Kidney glomerular epithelial cell (primary cell): ENCODE measurements at places on chromosomes 1 and 21.

DNA sequence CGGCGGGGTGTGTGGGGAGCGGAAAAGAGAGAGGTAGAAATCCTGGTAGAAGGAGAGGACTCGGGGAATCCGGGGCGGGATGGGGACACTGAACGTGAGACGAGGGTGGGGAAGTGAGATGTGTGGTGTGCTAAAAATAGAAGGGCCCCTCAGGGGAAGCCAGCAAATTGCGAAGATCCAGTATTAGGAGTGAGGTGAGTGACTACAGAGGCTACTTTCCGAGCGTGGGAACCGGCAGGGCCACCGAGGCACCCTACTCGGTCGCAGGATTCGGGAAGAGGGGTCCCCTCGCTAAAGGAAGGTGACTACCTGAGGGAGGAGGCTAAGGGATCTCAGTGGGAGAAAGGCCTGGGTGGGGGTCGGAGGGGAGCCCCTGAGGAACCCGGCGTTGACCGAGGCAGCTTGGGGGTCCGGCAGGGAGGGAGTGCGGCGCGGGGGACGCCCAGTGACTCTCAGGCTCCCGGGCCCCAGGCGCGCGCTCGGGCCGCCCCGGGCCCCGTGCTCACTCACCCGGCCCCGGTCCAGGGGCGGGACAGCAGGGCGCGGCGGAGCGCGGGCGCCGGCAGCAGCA lies 318 bp downstream of the ALDH4A1 start:
- DNase-seq, result no peak

DNA sequence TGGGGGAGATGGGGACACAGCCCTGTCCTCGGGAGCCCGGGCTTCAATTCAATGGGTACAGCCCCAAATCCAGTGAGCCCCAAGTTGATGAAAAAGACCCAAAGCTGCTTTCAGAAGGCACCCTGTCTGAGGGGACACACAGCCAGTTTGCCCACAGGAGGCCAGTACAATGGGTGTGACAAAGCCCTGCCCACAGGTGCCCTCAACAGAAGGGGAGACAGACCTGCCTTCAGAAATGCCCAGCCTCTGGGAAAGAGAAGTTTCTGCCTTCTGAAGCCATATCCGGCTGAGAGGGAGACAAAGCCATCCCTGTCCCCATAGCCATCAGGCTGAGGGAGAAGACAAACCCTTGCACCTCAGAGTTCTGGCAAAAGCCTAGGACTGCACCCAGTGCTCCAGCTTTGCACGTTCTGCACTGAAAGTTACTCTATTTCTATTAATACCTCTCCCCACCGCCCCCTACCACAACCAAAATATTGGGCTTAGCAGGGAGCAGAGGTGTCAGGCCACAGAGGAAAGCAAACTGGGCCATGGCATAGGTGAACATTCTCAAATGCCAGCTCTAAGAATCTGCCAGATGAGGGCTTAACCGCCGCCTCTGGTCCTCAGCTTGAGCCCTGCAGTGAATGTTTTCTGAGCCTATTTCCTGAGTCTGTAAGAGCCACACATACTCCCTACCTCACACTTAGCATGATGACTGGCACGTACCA lies 18.0 kb upstream of the PTAFR start:
- DNase-seq, result no peak

- no peak for DNase-seq
These were observed 117.8 kb downstream of the GLIS1 start for GRCh38 chr1:53621144-53621543.

DNA sequence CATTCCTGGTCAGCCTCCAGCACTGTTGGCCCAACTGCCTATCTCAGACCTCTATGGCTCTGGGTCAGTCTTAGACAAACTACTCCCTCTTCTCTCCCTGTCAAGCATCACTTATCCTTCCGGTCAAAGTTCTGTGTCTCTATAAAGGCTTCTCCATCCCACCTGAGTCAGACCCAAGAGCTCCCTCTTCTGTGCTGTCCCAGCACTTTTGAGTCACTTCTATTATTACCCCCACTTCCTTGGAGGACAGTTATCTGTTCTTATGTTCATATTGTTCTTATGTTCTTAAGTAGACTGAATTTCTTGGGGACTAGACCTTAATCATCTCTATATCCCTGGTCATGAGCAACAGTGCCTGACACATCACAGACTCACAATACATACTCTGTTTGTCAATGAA lies 29.2 kb upstream of the IL10 start:
- DNase-seq, result no peak

GRCh38 chr1:202235003-202235660 lies 41.5 kb downstream of the LGR6 start:
- DNase-seq, result no peak

GRCh38 chr1:212062832-212063438 lies 27.4 kb downstream of the DTL start:
- DNase-seq, result peak; percentile 32

DNA sequence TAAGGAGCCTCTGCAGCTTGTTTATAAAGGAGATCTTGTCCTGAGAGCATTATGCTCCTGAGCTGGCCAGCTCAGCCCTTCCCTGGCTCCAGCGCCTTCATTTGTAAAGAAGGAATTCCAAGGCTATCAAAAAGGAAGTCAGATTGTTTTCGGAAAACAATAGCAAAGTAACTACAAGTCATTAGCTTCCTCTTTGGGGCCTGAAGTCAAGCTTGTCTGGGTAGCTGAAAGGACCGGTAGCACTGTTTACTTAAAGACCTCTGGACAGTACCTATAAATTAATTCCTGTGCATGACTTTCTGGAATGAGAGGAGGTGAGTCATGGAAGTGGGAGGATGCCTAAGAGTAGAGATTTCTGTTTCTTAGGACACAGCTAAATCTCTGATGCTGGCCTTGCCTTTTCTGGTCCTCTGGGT lies 20.7 kb upstream of the GJA5 start:
- peak; percentile 51 for DNase-seq

GRCh38 chr1:78472851-78473496 lies 17.8 kb upstream of the PTGFR start:
- DNase-seq, result no peak

- DNase-seq, result no peak
These were observed 39.6 kb downstream of the ATG4C start for GRCh38 chr1:62823556-62823955.

- DNase-seq, result no peak
These were observed 272.6 kb upstream of the PLXNA2 start for GRCh38 chr1:208516780-208517179.

GRCh38 chr1:30824736-30825429 lies 67.3 kb upstream of the LAPTM5 start:
- no peak for DNase-seq

DNA sequence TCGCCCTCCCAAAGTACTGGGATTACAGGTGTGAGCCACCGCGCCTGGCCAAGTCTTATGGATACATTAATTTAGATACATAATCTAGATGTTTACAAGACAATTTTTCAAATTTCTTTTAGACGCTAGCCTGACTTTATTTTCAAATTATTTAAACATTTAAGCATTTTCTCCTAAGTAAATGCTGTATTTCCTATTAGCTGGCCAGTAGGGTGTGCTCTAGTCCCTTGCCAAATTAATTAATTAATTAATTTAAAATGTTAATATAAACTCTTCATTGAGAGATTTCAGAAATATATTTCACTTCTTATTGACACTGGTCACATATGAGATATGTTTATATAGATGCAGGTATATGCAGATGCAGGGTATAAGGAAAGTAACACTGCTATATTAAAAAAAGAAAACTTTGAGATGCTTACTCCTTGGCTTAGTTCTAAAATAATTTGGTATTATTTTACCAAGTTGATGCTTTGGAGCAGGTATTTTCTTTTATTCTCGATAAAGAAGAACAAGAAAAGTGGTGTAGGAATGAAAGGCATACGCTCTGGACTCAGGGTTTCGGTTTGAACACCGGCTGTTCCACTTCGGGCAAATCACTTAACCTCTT lies 5.2 kb upstream of the ERRFI1 start:
- peak; percentile 51 for DNase-seq

GRCh38 chr1:168455764-168456163 lies 88.0 kb downstream of the XCL2 start:
- no peak for DNase-seq

- no peak for DNase-seq
These were observed 70.1 kb downstream of the CASZ1 start for GRCh38 chr1:10726355-10726754.

DNA sequence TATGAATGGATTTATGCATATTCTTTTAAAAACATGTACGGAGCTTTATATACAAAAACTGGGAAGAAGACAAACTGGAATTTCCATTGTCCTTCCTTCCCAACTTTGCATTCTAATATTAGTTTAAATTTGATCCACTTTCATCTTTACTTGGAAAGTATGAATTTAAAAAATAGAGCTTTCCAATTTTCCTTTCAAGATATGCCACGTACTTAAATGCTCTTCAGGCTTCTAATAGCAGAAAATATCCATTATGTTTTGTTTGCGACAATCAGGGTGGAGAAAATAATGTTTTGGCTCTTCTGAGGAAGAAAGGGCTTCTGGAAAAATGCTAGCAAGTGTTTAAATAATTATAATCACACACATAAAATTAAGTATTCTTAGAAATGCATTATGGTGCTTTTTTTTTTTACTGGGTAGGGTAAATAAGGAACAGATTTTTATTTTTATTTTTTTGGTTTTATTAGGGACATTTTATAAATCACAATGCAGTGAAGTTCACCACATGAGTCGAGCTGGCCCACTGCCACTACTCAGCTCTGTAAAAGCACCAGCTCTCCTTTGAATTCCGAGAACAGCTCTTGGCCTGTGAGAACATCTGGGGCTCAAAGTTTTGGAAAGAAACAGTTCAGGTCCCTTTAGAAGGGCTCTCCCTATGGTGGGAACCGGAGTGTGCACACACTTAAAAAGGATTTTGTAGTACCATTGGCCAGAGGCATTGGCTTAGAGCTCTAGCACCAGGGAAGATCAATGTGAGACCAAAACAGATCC lies 287.4 kb upstream of the LYPLAL1 start:
- DNase-seq, result no peak

DNA sequence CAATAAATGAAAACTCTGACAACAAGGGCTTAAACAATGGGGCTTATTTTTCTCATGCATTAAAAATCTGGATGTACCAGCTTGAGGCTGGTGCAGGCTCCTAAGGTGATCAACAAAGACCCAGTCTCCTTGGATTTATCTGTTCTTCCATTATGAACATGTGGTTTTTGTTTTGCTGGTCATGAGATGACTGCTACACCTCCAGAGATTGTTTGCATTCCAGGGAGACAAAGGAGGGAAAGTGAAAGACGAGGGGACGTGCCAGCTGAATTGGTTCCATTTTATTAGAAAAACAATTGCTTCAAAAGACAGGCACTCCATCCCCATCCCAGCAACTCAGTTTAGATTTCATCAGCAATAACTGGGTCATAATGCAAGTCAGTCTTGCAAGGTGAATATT lies 90.9 kb upstream of the KCNK1 start:
- peak; percentile 19 for DNase-seq

- DNase-seq, result peak; percentile 57
These were observed 749 bp upstream of the PEX11B start for GRCh38 chr1:145918992-145919939.

GRCh38 chr1:153612111-153612754 lies 704 bp downstream of the S100A16 start:
- DNase-seq, result peak; percentile 38

- DNase-seq, result no peak
These were observed 602.9 kb downstream of the NPHP4 start for GRCh38 chr1:5389101-5389885.

DNA sequence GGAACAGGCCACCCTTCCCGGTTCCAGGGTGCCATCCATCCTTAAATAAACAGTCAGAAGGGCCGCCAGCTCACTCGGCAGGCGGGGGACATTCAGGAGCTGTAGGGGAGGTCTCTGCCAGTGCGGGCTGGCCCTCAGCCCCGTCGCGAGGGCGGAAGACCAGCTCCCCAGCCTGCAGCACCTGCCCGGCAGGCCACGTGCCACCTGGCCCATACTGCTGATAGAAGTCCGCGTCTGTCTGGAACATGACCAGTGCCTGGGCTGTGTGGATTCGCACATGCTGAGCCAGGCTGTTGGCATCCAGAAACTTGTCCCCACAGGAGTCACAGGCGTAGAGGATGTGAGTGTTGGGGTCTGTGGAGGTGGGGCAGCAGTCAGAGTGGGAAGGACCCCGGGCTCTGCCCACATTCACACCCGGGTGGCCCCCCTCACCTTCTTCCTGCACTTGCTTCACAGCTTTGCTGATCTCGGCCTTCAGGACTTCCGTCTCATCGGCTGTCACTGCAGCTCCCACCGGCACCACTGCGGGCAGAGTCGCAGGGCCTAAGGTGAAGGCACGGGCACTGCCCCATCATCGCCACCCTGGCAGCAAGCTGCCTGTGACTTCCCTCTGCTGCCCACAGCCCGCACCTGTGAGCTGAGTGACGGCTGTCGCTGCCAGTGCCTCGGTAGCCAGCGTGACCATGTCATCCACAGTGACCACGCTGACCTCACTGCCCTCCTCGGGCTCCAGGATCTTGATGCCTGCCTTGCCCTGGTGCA lies 33.8 kb downstream of the ZBTB17 start:
- DNase-seq, result no peak

DNA sequence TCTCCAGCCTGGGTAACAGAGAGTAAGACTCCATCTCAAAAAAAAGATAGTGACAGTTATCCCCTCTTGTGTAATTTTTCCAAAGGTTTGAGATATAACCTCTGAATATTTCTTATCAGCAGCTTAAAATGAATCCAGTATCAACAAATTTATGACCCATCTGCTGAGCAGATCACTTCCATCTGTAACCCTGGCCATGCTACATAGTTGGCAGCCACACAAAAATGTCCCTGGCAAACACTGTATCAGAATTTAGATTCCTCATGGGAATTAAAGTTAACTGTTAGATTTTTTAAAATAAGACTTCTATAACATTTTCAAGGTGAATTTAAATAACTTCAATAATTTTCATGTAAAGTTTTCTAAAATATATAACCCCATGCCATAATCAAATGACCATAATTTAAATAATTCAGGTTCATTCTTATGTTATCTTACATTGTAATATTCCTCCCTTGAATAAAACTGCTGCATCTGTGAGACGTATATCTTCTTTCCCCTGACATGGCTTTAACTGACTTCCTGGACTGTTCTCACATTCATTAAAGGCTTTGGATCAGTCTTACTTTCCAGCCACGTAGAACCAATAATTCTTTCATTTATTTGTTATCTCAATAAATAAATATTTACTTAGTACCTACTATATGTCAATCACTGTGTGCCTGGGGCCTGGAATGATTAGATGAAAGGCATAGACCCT lies 5.3 kb upstream of the PRPF38B start:
- no peak for DNase-seq

DNA sequence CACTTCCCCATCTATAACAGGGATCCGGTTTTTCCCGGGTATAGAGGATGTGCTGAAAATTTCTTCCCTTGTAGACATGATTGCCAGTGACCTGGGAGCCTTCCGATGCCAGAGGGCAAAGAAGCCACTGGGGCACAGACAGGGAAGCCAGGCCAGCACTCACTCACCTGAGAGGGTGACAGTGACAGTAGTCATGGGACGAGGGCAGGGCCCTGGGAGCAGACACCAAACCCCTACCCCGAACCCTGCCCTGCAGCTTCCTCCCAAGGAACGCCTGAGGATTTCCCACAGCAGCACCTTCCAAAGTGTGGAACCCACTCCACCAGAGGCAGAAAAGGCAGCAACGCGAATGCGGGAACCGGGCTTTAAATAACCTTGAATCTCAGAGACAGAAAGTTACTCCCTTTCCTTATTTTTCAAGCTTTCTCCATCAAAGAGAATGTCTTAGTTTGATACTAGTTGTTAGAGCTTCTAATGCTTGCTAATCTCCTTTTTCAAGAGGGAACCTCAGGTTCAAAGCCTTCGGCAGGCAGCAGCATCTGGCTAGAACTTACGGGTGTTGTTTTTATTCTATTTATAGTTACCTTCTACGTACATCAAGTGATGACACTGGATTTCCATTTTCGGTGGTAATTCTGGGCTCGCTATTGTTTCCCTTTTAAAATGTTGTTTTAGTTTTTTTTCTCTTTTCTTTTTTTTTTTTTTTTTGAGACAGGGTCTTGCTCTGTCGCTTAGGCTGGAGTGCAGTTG lies 2.8 kb downstream of the DDOST start:
- DNase-seq, result no peak

GRCh38 chr21:31262728-31263127 lies 81.3 kb downstream of the TIAM1 start:
- no peak for DNase-seq
